Spinal cord (tissue), 10 donors: ENCODE measurements at places on chromosomes 4 and X. TPM values are rescaled to one million over a fixed set of nuclear protein-coding genes. Genes with fewer than 3 reads are reported as not detected.
A peak's percentile ranks its signal among the peaks of the same experiment; 100 is the strongest.

GRCh38 chr4:151679231-151679630 lies 81.6 kb downstream of the GATB start:
- H3K4me1 ChIP-seq, result peaks cover 19% of the 10 kb centered on the region
- peaks cover 7% of the 10 kb centered on the region for H3K36me3 ChIP-seq
- no peak overlapping the region for H3K4me3 ChIP-seq
- H3K27ac ChIP-seq, result no peak overlapping the region
- DNase-seq, result no peak
- no peaks in the 10 kb centered on the region for H3K27me3 ChIP-seq

DNA sequence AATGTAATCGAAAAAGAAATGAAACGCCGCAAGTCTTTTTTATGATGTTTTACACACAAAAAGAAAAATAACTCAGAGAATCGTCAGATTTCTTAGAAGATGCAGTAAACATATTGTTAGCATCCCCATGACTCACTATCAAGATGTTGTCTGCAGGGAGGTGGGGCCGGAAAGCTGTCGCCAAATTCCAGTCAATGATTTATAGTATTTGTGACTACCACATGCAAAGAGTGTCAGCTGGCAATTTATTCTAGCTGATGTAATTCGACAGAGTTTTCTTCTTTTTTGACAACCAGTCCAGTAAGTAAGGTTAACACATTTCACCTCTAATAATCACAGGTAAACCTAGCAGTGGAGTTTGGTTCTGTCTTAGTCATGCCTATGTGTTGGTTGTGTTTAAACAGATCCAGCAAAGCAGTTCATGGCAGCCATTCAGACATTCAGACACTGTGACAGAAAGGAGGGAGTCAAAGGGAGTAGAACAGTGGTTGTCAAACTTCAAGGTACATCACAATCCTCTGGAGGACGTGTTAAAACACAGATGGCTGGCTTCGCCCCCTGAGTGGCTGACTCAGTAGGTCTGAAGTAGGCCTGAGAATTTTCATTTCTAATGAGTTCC lies 19.8 kb upstream of the PPP1R2C start:
- H3K36me3 ChIP-seq, result no peaks in the 10 kb centered on the region
- H3K4me3 ChIP-seq, result no peak overlapping the region
- no peak overlapping the region for H3K27ac ChIP-seq
- no peak for DNase-seq

The FOXR2 gene
- not detected for total RNA-seq

The AMOT gene
- total RNA-seq, result 23.9 TPM

- DNase-seq, result no peak
- no peak overlapping the region for H3K27ac ChIP-seq
- H3K36me3 ChIP-seq, result no peaks in the 10 kb centered on the region
- no peaks in the 10 kb centered on the region for H3K4me1 ChIP-seq
- no peaks in the 10 kb centered on the region for H3K27me3 ChIP-seq
Measured at GRCh38 chr4:163110442-163110841, 56.2 kb downstream of the NAF1 start.

The OPRPN gene
- not detected for total RNA-seq

The GLOD5 gene
- total RNA-seq, result not detected

The DUSP21 gene
- total RNA-seq, result not detected

The NUP54 gene
- total RNA-seq, result 55.6 TPM

The NUP62CL gene
- total RNA-seq, result 8.8 TPM

The XG gene
- not detected for total RNA-seq

The EXOC1 gene
- 74.4 TPM for total RNA-seq

GRCh38 chrX:48961585-48962091 lies 4.2 kb upstream of the OTUD5 start:
- no peak for DNase-seq
- H3K4me1 ChIP-seq, result peaks cover 2% of the 10 kb centered on the region
- H3K27ac ChIP-seq, result peak overlapping the region; percentile 10
- H3K36me3 ChIP-seq, result peaks cover 9% of the 10 kb centered on the region
- H3K4me3 ChIP-seq, result no peak overlapping the region
- no peaks in the 10 kb centered on the region for H3K27me3 ChIP-seq
